Stimulated activated CD8-positive, alpha-beta memory T cell treated with anti-CD3 and anti-CD28 coated beads, Interleukin-7, amount 100 ng/mL, for 1 hour (primary cell): ENCODE measurements at places on chromosomes 12 and 14.

- no peak for DNase-seq
Observed at GRCh38 chr14:77270361-77271112, 469 bp downstream of the NGB start.

DNA sequence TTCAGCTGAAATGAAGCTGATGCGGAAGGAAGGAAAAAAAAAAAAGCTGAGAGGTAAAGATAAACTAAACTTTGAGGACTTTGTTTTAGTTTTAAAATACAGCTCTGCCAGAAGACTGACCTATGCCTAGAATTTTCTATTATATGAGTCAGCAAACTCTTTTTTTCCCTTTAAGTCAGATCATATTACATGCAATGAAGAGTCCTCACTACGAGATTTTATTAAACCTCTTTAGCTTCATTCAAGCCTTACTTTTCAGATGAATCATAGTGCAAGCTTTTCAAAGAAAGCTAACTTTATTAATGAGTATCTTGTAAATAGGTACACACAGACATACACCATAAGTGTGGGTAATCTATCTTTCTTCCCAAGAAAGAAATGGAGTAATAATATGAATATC, 57.8 kb upstream of the FSCB start:
- DNase-seq: no peak

- DNase-seq: no peak
Observed at GRCh38 chr14:56959869-56960268, 149.6 kb upstream of the OTX2 start.

DNA sequence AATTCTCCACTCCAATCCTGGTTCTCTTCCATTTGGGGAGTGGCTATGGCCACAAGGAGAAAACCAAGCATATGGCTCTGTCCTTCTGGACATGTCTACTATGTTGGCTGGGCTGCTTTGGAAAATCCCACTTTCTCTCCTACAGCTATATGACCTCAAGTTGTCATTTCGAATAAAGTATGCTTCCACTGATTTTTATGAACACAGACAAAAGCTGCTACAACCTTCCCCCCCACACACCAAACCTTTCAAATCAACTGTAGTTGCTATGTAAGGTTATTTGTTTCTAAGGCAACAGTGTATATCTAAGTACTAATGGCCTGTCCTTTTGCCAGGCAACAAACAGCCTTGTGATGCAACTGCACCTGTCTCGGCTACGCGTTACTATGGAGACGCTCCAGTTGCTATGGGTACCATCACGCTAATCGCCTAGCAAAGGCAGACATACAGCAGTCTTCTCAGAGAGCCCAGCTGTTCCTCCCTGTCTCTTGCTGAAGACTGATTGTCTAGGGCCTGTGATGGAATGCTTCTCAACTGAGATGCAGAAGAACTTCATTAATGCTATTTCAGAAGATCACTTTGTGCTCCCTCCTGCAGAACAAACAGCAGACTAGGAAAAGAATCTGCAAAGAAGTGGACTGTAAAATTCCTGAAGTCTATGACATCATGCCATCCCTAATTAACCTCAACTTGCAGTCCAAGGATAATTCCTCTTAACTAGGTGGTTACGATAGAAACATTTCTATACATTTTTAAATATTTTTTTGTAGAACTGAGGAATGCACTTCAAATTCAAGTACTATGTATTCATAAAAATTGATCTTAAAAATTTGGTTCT, 67.6 kb downstream of the FOXN3 start:
- no peak for DNase-seq

GRCh38 chr14:99163446-99163845, 108.6 kb downstream of the BCL11B start:
- no peak for DNase-seq

- DNase-seq: no peak
Observed at GRCh38 chr12:109621211-109621694, 47.7 kb downstream of the MVK start.

GRCh38 chr12:84661786-84662185, 250.8 kb downstream of the SLC6A15 start:
- DNase-seq: no peak

DNA sequence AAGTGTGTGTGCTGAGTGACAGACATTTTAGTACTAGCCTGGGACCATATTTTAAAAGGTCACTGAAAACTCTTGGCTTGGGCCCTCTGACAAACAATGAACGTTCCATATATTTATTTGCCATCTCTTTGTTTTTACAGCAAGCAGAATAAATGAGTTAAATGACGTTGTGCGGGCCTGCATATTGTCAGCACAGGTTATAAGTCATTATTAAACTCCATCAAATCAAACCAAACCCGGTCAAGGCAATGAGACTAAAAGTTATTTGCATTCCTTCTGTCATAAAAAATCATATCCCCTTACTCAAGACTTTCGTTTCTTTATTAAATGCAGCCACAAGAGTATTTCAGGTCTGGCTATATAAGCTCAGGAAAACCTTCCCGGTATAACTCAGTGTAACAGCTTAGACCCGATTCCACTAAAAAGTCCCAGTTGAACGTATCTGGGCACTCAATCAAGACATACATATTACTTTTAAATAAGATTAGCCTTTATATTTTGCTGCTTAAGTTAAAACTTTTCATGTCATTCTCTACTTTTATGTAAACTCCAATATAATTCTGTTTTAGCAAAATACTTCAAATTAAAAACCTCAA, 84.9 kb downstream of the DICER1 start:
- DNase-seq: no peak

DNA sequence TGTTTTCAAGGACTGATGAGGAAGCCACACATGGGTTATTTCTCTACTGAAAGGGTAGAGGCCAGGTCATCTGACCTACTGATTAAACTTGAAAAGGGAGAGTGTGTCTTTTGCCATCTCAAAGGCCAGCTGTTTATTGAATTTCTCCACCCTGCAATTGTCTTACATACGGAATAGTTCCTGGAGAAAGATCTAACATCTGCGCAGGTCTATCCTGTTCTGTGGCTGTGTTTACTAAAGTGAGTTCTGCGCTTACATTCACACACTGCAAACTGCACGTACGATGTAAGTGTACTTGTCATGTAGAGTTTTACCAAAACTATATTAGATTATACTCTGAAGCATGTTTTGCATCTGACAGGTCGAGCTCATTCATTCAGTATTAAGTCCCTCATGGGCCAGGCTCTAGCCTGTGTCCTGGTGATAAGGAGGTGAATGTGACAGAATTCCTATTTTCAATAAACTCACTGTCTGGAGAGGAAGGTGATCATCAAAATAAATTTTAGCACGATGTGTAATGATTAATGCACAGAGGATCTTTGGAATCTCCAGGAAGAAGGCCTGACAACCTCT, 96.6 kb downstream of the PRKCH start:
- no peak for DNase-seq

DNA sequence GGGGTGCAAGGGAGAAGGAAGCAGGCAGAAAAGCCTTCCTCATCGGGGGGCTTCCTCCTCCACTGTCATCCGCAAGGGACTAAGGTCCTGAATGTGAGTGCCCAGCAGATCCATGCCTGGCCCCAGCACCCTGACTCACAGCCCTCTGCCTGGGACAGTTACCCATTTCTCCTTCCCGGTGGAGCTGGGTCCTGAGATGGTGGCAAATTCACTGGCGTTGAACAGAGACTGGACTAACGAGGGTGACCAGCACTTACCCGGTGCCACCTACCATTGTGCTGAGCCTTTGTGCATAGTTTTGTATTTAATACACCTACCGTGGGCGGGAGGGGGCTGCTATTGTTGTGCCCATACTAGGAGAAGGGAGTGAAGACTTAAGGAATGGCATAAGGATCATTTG, 30.9 kb upstream of the PLEKHG6 start:
- DNase-seq: no peak

GRCh38 chr14:66539034-66539433, 31.1 kb downstream of the GPHN start:
- no peak for DNase-seq

- DNase-seq: no peak
Observed at GRCh38 chr12:47394070-47394469, 311.8 kb downstream of the RPAP3 start.

GRCh38 chr12:115267891-115268290, 583.9 kb upstream of the TBX3 start:
- no peak for DNase-seq

GRCh38 chr12:130788515-130788914, 50.5 kb downstream of the STX2 start:
- DNase-seq: no peak
